ENCODE measurements at places on chromosomes 2 and 18.

GRCh38 chr2:53424902-53425301, 342.7 kb upstream of the CHAC2 start:
- DNase-seq, result no peak

DNA sequence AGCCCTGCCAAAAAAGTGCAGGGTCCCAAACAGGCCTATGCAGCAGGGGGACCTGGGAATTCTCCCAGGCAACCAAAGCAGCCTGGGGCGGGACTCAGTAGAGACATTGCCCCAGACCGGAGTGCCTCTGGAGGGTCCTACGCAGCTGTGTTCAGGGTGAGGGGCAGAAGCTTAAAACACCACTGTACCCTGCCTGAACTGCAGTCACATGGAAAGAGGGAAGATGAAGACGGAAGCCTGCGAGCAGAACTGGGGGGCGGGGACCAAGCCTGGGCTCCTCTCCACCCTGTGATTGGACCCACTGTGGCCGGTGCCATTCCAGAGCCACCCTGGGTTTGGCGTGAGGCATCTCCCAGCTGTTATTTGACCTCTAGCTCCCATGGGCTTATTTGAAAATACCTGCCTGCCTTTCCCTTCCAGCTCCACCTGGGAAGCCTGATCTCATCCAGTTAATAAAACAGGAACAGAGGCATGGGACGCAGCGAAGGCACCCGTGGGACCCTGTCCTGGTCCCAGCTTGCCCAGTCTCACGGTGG, 183.1 kb downstream of the SMAD2 start:
- DNase-seq, result no peak

DNA sequence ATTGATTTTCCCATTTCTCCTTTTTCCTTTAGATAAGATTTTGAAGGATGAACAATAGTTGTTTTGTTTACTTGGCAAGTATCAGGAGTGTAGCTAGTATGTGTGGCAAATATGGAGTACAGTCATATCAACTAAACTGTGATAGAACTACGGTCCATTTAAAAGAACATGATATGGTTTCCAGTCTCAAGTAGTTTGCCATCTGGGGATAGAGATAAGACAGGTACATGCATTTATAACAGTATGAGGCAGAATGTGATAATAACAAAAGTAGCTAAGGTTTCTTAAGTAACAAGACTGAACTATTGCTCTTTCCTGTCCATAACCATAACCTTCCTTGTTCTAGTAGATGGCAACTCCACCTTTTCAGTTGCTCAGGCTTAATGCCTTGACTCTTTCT, 75.6 kb upstream of the TACR1 start:
- DNase-seq, result no peak

- DNase-seq, result no peak
Observed at GRCh38 chr18:50917021-50917420, 38.1 kb downstream of the ME2 start.

DNA sequence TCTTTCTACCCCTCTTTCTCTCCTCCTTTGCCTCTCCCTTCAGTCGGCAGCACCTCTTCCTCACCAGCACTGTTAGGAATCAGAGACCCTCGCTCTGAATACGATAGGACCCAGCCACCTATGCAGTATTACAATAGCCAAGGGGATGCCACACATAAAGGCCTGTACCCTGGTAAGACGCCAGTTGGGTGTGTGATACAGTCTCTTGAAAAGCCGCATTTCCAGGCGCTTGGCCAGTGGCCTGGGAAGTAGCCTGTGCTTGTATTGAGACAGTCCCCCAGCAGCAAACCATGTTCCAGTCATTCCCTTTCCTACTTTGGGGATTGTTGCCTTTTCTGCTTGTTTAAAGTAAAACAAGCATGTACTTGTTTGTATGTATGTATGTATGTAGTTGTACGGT, 118.4 kb upstream of the DAPL1 start:
- no peak for DNase-seq

DNA sequence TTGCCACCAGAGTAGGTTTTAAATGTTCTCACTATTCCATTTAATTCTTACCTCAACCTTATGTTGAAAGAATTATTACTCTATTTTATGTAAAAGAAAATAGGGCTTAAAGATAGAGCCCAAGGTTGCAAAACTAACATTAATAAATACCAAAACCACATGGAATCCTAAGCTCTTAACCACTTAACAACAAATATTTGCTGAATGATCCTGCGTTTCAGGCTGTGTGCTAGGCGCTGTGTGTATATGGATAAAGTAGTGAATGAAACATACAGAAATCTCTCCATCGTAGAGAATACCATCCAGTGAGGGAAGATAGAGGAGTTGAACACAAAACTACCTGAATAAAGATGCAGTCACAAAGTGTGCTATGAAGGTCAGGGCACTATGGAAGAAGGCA, 485.1 kb downstream of the THSD7B start:
- no peak for DNase-seq

DNA sequence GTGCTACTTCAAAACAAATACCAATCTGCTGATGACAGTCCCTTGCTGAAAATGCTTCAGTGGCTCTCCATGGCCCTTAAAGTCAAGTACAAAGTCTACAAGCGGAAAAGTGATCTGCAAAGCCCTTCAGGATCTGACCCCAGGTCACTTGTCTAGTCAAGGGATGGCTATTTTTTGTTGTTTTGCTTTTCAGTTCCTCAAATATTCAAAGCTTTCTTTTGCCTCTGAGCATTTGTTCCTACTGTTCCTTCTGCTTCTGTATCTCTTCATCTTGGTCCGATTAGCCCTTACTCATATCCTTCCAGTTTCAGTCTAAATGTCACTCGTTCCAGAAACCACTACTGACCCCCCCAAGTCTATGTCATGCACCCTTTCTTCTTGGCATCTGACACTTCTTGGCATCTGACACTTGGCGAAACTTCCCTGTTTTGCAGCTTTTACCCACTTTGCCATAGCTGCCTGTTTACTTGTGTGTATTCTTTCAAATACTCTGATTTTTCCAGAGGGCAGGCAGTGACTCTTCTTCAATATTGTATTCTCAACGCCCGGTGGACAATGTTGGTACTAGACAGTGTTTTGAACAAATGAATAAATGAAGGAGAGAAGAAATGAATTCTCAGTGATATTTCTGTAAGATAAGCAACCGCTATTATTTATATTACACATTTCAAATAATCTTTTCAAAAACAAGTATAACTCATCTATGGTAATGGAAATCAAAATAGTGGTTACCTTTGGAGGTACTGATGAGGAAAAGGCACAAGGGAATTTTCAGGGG, 175.9 kb upstream of the FN1 start:
- no peak for DNase-seq

DNA sequence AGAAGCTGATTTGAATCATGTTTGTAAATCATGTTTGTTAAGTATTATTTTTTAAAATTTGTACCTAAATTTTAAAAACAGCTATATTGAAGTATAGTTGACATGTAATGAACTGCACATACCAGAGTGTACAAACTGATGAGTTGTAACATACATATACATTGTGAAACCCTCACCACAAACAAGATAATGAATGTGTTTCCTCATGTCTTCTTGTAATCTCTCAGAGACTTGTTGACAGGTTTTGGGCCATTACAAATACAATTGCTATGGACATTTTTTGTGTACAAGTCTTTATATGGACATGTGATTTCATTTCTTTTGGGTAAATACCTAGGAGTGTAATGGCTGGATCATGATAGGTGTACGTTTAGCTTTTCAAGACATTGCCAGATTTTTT, 21.5 kb downstream of the WDR43 start:
- no peak for DNase-seq
